ENCODE measurements at places on chromosomes 5 and 9.
A peak's percentile ranks its signal among the peaks of the same experiment; 100 is the strongest.

GRCh38 chr5:956941-957747, 51.5 kb upstream of the NKD2 start:
- peak; percentile 10 for DNase-seq

- no peak for DNase-seq
These were observed 206.0 kb upstream of the WWC1 start for GRCh38 chr5:168085261-168086031.

DNA sequence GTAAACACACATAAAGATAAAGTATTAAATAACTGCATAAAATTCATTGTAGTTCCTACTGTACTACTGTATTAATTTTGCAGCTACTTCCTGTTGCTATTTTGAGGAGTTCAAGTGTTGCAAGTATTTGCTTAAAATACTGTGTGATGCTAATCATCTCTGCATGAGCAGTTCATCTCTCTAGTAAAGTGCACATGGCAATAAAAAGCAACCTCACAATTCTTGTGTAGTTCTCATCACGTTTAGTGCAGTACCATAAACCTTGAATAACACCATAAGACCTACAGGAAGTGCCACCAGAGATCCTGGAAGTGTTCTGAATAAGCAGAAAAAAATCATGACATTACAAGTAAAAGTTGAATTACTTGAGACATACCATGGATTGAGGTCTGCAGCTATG, 34.6 kb downstream of the CPLANE1 start:
- no peak for DNase-seq

DNA sequence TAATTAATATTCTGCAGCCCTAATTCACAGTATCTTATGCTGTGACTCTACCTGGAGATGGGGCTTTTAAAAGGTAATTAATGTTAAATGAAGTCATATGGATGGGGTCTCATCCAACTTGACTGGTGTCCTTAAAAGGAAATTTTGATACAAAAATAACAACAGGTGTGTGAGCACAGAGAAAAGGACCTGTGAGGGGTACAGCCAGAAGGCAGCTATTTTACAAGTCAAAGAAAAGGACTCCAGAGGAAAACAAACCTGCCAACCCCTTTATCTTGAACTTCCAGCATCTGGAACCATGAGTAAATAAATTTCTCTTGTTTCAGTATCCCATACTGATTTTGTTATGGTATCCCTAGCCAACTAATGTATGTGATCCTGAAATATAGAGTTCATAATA, 250.3 kb downstream of the TMEM232 start:
- no peak for DNase-seq

GRCh38 chr5:159212657-159213462, 3.5 kb upstream of the RNF145 start:
- no peak for DNase-seq

DNA sequence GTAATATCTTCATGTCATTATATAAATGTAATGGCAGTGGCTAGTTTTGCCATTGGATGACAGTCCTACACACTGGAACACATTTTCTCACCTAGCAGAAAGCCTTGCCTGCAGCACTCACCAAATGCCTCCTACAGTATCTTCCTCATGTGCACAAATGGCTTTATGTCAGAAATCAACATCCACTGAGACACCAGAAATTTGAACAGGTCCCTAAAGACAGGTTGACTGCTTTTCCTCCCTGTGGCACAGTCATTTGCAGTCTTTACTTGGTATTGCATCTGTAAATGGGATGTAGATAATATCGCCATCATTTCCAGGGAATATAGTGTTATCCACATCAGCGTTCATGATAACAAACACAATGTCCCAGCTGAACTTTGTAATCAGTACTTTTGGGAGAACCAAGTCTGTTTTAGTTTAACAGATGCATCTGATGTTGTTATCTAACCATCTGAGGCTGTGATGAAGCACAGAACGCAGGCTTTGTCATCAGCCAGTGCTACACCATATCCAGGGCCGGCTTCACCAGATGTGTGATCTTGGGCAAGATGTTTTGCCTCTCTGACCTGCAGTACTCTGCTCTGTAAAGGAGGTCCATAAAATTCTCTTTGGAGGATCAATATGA, 83.9 kb upstream of the TAS2R1 start:
- DNase-seq: no peak

DNA sequence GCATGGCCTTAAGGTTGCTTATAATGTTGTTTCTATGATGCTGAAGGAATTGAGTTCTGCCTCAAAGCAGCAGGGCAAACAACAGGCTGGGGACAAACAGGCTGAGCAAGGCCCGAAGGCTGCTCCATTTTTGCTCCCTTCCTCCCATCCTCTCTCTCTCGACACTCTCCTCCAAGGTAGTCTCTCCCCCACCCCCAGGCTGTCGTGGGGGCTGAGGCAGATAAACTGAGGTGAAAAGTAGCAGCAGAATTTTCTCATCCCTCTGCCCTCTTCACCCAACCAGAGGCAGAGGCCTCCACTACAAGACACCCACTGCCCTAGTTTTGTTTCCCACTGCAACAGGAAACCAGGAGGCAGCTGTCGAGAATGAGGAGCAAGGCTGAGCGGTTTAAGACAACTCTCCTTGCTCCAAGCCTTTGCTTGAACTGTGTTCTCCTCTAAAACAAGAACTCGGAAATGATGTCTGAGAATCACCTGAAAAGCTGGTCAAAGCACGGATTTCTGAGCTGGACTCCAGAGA, 13.5 kb upstream of the GNA14 start:
- no peak for DNase-seq

GRCh38 chr5:181204113-181204825, 727 bp downstream of the TRIM7 start:
- no peak for DNase-seq

DNA sequence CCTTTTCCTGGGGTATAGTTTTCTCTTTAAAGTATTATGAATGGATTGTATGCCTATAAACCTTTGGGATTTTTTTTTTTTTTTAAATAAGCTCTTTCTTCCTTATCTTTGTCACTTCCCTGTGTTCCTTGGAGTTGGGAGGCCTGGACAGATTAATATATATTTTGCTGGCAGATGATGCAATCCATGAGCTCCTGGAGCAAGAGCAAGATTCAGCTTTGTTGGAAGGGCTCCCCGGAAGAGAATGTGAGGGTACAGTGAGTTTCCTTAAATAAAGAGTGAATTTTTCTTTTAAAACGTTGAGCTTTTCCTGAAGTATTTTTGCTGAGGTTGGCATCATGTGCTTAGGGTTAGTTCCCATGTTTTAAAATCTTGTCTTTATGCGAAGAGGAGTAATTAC, 98.7 kb upstream of the SLC28A3 start:
- DNase-seq: no peak

DNA sequence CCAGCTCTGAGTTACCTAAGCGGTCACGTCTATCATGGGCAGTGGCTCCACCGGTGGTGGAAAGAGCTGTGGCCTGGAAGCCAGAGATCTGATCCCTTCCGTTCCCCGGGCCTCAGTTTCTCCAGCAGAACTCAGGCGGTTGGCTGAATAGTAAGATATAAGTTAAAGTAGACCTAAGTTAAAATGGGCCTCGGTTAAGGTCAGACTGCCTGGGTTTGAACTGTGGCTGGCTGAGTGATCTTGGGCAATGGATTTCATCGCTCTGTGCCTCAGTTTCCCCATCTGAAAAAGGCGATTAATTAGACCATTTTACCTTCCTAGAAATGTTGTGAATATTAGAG, 997 bp downstream of the COL15A1 start:
- no peak for DNase-seq
